ENCODE measurements at places on chromosomes 6 and 20. TPM values are rescaled to one million over a fixed set of nuclear protein-coding genes. Genes with fewer than 3 reads are reported as not detected.

DNA sequence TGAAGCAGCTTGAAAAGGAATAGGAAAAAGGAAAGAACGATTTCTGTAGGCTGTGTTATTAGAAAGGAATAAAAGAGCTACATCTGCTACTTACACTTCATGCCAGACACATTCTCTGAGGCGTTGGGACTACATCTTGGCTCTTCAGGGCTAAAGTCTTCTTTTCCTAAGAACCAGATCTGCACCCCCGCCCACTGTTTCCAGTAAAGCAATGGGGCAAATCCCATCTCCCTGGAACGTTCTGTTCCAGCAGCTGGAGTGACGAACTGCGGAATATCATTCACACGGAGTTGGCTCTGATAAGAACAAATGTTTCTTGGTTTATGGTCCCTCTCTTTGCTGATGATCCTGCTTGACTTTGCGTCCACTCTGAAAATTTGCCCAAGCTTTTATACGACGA, 26.9 kb downstream of the FAM50B start:
- H3K4me1 ChIP-seq = peaks cover 6% of the 10 kb centered on the region
- no peak overlapping the region for H3K4me3 ChIP-seq
- H3K36me3 ChIP-seq = no peaks in the 10 kb centered on the region
- H3K27me3 ChIP-seq = no peaks in the 10 kb centered on the region

DNA sequence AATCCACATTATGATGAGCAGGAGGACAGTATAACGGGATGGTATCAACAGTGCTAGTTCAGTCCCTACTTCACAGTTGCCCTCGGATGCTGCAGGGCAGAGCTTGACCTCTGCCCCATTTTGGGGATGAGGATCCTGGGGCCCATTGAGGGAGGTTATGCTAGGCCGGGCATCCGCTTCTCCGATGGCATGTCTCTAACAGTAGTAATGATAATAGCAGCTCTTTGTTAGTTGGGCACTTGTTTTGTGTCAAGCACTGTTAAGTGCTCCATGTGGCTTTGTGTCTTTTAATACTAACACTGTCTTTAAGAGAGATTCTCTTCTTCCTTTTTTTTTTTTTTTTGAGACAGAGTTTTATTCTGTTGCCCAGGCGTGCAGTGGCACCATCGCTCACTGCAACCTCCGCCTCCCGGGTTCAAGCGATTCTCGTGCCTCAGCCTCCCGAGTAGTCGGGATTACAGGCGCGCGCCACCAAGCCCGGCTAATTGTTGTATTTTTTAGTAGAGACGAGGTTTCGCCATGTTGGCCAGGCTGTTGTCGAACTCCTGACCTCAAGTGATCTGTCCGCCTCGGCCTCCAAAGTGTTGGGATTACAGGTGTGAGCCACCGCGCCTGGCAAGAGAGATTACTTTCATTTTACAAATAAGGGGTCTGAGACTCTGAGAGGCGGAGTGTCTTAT, 1.1 kb downstream of the MAPRE1 start:
- no peaks in the 10 kb centered on the region for H3K36me3 ChIP-seq
- peaks cover 41% of the 10 kb centered on the region for H3K4me1 ChIP-seq
- H3K27ac ChIP-seq = peak overlapping the region; percentile 95
- no peak for DNase-seq
- no peaks in the 10 kb centered on the region for H3K27me3 ChIP-seq

DNA sequence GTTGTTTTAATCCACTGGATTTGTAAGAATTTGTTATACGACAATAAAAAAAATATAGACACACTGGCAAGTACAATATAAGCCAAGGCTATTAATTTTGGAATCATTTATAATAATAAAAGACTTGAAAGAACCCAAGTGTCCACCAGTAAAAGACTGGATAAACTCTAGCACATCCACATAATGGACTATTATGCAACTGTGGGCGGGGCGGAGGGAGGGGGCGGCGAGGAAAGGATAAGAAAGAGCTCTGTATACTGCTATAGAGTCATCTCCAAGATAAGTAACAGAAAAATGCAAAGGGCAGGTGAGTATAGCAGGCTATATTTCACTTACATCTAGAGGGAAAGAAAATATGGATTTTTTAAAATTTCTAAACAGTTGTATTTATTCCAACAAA, 123.3 kb downstream of the TBC1D32 start:
- no peaks in the 10 kb centered on the region for H3K27me3 ChIP-seq
- H3K36me3 ChIP-seq = peaks cover 15% of the 10 kb centered on the region
- DNase-seq = no peak
- H3K4me3 ChIP-seq = no peak overlapping the region
- H3K27ac ChIP-seq = no peak overlapping the region

- no peak overlapping the region for H3K27ac ChIP-seq
- H3K27me3 ChIP-seq = peaks cover 3% of the 10 kb centered on the region
- DNase-seq = no peak
- H3K4me1 ChIP-seq = no peaks in the 10 kb centered on the region
- no peaks in the 10 kb centered on the region for H3K36me3 ChIP-seq
Observed at GRCh38 chr20:58963060-58963584, 17.9 kb upstream of the NELFCD start.

- H3K27ac ChIP-seq = no peak overlapping the region
- no peak for DNase-seq
- peaks cover 17% of the 10 kb centered on the region for H3K4me1 ChIP-seq
- H3K36me3 ChIP-seq = no peaks in the 10 kb centered on the region
Observed at GRCh38 chr6:45589367-45589766, 211.6 kb upstream of the SUPT3H start.

GRCh38 chr6:169296170-169296569, 42.5 kb upstream of the THBS2 start:
- H3K4me1 ChIP-seq = peaks cover 24% of the 10 kb centered on the region
- H3K27me3 ChIP-seq = no peaks in the 10 kb centered on the region
- no peak overlapping the region for H3K27ac ChIP-seq
- no peak overlapping the region for H3K4me3 ChIP-seq
- no peak for DNase-seq
- H3K36me3 ChIP-seq = no peaks in the 10 kb centered on the region

- H3K4me3 ChIP-seq = no peak overlapping the region
- H3K36me3 ChIP-seq = peaks cover 57% of the 10 kb centered on the region
- H3K27me3 ChIP-seq = no peaks in the 10 kb centered on the region
- H3K4me1 ChIP-seq = peaks cover 22% of the 10 kb centered on the region
- no peak overlapping the region for H3K27ac ChIP-seq
Observed at GRCh38 chr20:57654363-57654997, 34.3 kb upstream of the ZBP1 start.

DNA sequence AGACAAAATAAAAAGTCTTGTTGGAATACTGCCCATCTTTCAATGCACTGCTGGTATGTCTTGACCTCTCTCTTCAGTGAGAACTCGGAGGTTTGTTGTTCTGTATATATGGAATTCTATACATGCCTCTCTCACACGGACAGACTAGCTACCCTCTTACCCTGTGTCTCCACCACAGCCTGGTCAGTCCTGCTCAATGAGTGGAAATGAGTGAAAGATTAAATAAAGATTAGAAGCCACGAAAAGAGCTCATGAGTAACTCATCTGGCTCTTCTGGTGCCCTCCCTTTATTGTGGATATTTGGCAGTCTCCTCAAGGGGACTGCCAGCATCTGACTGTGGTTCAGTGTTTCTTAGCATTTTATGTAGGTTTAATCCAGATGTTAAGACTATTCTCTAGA, 262.8 kb upstream of the MAP3K7 start:
- DNase-seq = no peak
- no peak overlapping the region for H3K4me3 ChIP-seq
- no peaks in the 10 kb centered on the region for H3K27me3 ChIP-seq
- H3K4me1 ChIP-seq = peaks cover 5% of the 10 kb centered on the region
- no peaks in the 10 kb centered on the region for H3K36me3 ChIP-seq

DNA sequence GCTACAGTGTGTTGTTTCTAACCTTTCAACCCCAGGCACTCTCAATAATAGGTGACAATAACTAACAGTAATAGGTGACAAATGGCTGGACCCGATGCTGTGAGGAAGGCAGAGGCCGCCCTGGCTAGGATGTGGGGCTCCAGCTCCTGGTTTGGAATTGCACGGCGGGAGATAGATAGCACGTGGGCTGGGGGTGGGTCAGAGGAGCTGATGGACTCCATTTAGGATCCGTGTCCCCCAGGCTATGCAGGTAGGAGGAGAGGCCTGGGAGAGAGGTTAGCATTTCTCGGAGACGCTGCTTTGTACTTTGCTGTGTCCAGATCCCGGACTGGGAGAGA, 61.4 kb downstream of the EZR start:
- peak; percentile 54 for DNase-seq
- peaks cover 6% of the 10 kb centered on the region for H3K4me1 ChIP-seq
- H3K27me3 ChIP-seq = no peaks in the 10 kb centered on the region

GRCh38 chr6:167526465-167527368, 201.8 kb downstream of the TTLL2 start:
- H3K4me1 ChIP-seq = no peaks in the 10 kb centered on the region
- no peak for DNase-seq
- peaks cover 7% of the 10 kb centered on the region for H3K27me3 ChIP-seq
- H3K4me3 ChIP-seq = no peak overlapping the region

DNA sequence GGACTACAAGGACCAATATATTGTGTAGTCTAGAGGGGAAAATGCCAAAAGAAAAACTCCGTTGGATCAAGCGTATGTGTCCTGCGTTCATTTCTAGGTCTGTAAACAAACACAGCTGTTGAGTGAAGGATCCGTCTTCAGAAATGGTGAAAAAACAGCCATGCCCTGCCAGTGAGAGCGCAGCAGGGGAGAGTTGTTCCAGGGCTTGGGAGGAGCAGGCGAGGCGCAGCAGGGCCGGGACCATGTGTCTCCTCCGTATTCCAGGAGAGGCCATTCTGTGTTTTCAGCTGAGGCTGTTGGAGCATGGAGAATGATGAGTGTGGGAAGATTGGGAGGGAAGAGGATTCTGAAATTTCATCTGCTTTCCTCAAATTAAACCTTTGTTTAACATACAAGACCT, 38.0 kb downstream of the BMP6 start:
- H3K4me1 ChIP-seq = no peaks in the 10 kb centered on the region
- H3K4me3 ChIP-seq = no peak overlapping the region

- no peak for DNase-seq
- no peak overlapping the region for H3K27ac ChIP-seq
- H3K4me3 ChIP-seq = no peak overlapping the region
- H3K4me1 ChIP-seq = peaks cover 10% of the 10 kb centered on the region
- H3K36me3 ChIP-seq = no peaks in the 10 kb centered on the region
Observed at GRCh38 chr6:11996751-11997150, 15.4 kb upstream of the HIVEP1 start.

DNA sequence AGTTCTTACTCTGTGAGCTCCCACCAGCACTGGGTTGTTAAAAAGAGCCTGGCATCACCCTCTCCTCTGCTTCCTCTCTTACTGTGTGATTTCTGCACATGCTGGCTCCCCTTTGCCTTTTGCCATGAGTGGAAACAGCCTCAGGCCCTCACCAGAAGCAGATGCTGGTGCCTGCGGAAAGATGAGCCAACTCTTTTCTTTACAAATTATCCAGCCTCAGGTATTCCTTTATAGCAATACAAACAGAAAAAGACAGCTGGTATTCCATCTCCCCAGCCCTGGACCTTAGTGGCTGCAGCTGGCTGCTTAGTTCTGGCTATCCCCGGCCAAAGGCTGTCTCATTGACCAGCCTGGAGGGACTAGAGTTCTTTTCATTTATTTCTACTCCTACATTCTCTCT, 129.1 kb downstream of the IMPG1 start:
- DNase-seq = no peak
- no peak overlapping the region for H3K4me3 ChIP-seq
- no peaks in the 10 kb centered on the region for H3K36me3 ChIP-seq
- peaks cover 4% of the 10 kb centered on the region for H3K27me3 ChIP-seq
- no peak overlapping the region for H3K27ac ChIP-seq

- H3K36me3 ChIP-seq = no peaks in the 10 kb centered on the region
- H3K27ac ChIP-seq = no peak overlapping the region
- H3K4me3 ChIP-seq = no peak overlapping the region
- H3K4me1 ChIP-seq = no peaks in the 10 kb centered on the region
- DNase-seq = no peak
- H3K27me3 ChIP-seq = no peaks in the 10 kb centered on the region
Observed at GRCh38 chr6:154591234-154591633, 80.7 kb upstream of the CNKSR3 start.

DNA sequence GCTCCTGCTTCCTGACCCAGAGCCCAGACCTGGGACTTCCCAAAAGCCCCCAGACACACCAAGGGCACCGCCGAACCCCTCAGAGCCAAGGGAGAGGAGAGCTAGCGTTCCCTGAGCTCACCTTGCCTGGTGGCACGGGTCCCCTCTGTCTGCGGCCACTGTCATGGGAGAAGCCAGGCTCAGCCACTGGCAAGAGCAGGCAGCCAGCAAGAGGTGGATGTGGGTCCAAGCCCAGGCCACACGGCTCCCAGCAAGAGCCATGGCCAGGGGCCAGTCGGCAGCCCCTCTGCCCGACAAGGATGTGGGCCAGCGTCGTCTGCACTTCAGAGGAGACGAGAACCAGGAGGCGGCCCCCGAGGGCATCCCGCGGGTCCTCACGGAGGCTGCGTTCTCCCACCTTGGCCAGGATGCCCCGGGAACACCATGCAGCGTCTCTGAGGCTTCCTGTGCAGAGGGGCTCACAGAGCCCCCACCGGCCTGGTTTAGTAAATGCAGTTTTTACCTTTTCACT, 2.2 kb upstream of the PPDPF start:
- peak; percentile 61 for DNase-seq
- H3K27me3 ChIP-seq = no peaks in the 10 kb centered on the region
- peaks cover 32% of the 10 kb centered on the region for H3K4me1 ChIP-seq
- H3K36me3 ChIP-seq = peaks cover 16% of the 10 kb centered on the region
- H3K27ac ChIP-seq = no peak overlapping the region

GRCh38 chr6:79813854-79814709, 133.3 kb downstream of the ELOVL4 start:
- H3K4me1 ChIP-seq = peaks cover 4% of the 10 kb centered on the region
- no peaks in the 10 kb centered on the region for H3K27me3 ChIP-seq
- no peaks in the 10 kb centered on the region for H3K36me3 ChIP-seq
- peak; percentile 72 for DNase-seq
- no peak overlapping the region for H3K27ac ChIP-seq

DNA sequence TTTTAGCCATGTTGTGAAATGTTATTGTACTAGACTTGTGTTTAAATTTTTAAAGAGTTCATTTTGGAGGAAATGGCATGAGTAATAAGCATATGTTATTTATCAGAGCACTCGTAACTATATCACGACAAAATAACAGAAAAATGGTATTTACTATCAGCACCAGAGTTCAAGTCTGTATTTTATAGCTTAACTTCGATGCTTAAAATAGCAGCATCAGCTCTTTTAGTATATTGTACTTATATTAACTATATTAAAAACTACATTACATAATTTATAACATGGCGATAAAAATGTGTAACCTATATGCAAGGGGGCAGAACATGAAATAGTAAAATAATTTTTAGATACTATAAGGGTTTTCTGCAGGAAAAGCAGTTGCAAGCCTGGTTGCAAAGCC, 52.9 kb downstream of the ABRACL start:
- H3K4me1 ChIP-seq = no peaks in the 10 kb centered on the region
- H3K27ac ChIP-seq = no peak overlapping the region
- H3K27me3 ChIP-seq = no peaks in the 10 kb centered on the region
- no peak overlapping the region for H3K4me3 ChIP-seq
- no peak for DNase-seq

Gene ZNF311
- 0.47 TPM for total RNA-seq

Gene MYBL2
- total RNA-seq = 1.7 TPM

Gene EEF1E1
- total RNA-seq = 38.2 TPM

Gene HTR1E
- total RNA-seq = not detected

Gene VEGFA
- 147 TPM for total RNA-seq

Gene ANGPT4
- total RNA-seq = 0.56 TPM

Gene CAGE1
- not detected for total RNA-seq

Gene HCK
- 5.6 TPM for total RNA-seq

Gene PRICKLE4
- 0.34 TPM for total RNA-seq

Gene SOX12
- total RNA-seq = 5.5 TPM
